CD8-positive, alpha-beta T cell (primary cell): ENCODE measurements at places on chromosomes 11 and 22.

GRCh38 chr11:116855413-116855812 is 18.0 kb upstream of the APOA1 start:
- DNase-seq = no peak

DNA sequence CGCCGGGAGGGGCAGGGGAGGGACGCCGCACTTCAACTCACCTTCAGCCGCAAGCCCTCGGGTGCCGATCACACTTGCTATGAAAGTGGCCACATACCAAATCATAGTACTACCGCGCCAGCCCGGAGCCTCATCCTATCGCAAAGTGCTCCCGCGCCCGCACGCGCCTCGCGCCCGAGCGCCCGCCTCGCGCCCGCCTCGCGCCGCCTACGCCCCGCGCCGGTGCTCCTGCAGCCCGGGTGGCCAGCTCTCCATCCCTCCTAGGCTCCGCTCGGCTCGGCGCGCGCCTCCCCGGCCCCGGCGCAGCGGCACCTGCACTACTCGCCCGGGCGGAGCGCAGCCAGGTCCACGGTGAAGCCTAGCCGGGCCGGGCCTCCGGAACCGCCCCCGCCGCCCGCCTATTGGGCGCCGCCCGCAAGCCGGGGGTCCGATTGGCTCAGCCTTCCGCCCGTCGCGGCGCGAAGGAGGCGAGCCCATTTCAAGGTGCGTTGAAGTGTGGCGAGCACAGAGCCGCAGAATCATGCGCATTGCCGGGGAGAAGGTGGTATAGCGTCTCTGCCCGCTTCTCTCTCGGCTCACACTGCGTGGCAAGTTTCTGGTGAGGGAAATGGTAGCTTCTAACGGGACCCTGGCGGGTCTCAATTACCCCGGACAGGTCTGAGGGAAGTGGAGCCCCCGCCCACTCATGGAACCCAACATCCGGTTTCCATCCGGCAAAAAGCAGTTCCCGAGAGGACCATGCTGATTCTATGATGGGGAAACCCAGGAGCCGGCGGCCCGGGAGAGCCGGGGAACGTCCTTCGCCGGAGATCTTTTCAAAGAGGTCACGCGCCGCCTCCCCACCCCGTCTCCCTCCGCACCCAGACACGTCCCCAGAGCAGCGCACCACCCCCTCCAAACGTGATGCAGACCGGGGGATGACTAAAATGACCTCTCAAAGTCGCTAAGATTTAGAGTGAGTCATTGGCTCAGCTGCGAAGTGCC is at the start of gene IGSF9B:
IGSF9B (minus strand) TSS at position 319 of the 984 bp plus-strand sequence; CDS start at position 105, 214 bp downstream.
- DNase-seq = peak; percentile 91

- DNase-seq = peak; percentile 30
Observed at GRCh38 chr11:23540101-23540561, 679.9 kb upstream of the CCDC179 start.

DNA sequence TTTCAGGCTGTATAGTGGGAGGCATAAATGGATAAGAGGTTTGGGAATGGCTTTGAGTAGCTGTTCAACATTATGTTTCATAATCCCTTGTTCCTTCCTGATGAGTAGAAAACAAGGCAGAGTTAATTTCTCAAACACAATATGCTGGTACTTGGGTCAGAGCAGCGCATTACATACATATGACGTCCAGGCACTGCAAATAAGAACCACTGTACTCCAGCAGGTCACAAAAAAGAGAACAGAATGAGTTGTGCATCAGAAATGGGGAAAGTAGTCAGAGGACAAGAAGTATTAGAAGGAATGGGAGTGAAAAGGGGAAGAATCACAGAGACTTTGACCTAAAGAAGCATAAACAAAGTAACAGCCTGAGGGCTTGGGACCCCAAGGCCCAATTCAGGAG is 44.0 kb upstream of the RDX start:
- no peak for DNase-seq

- peak; percentile 57 for DNase-seq
Observed at GRCh38 chr22:37633625-37634416, 5.6 kb upstream of the SH3BP1 start.

DNA sequence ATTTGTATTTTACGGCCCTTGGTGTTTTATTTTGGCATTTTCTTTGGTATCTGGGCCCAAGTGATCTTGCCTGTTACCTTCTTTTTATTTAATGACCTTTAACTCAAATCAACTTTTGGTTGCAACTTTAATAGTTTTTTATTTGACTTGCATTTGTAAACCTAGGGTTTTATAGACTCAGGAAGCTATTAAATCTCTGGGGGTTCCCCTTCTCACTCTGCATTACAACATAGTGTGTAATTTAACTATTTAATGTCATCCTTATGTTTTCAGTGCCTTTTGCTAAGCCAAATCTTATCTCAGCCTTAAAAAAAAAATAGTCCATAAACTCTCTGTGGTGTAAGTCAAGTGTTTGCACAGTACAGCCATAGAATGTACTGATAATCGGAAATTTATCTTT is 3.4 kb downstream of the FJX1 start:
- DNase-seq = no peak

DNA sequence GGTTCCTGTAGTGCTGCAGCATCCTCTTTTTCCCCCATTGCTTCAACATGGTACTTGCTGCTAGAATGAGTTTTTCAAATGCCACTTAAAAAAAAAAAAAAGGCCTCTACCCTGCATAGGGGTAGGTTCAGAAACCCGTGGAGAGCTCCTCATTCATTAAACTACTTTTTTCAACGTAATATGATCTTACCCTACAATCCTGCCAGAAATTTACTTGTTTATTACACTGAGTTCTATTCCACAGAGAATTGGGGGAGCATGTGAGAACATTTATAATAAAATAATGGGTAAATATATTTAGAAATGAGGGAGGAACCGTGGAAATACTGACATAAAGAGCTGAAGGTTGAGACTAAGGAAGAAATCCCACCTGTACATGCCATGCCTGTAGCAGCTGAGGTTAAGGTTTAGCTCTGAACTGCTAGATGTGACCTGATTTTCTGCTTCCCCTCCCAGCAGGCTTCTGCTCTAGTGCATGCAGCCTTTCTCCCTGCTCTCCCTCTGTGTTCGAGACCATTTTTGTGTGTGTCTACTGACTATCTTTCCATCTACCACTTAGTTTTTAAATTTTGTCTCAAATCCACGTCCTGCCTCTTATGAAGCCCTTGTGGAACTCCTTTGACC is 225.7 kb downstream of the DDX10 start:
- DNase-seq = no peak

- no peak for DNase-seq
Observed at GRCh38 chr11:2804189-2804588, 81.4 kb downstream of the CDKN1C start.

GRCh38 chr11:105878510-105878909 is 143.5 kb downstream of the MSANTD4 start:
- no peak for DNase-seq

- no peak for DNase-seq
Observed at GRCh38 chr11:112658431-112658878, 302.8 kb upstream of the NCAM1 start.

DNA sequence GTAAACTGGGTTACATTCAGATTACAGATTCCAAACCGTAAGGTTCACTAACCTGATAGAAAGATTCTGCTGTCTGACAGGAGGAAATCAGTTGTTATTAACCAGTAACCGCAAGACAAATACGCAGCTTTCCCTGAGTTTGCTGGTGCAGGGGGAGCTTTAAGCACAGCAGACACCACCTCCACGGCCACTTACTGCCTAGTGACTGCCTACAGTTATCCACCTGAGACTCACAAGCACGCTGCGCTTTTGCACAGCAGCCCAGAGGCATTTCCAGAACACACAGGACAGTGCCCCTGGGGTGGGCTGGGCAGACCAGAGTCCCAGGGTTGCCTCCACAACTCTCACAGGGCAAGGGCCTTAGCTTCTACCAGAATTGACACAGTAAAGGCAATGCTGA is 90.9 kb downstream of the CTTN start:
- DNase-seq = no peak

DNA sequence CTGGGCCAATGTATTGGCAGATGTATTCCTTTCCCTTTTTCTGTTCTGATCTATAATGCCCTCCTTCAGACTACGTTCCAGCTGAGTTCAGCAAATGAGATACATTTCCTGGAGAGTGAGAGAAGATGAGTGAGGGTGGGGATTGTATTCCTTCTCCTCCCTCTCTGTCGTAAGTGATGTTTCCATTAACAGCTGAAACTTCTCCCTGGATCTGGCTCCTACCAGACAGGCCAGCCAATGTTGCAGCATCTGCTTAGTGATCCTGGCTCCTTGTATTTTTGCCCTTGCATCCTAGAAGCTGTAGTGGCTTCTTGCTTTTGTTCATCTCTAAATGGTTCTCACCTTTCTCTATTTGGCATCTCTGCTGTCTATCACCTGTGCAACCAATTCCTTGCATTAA is 48.2 kb upstream of the MTMR2 start:
- DNase-seq = no peak

DNA sequence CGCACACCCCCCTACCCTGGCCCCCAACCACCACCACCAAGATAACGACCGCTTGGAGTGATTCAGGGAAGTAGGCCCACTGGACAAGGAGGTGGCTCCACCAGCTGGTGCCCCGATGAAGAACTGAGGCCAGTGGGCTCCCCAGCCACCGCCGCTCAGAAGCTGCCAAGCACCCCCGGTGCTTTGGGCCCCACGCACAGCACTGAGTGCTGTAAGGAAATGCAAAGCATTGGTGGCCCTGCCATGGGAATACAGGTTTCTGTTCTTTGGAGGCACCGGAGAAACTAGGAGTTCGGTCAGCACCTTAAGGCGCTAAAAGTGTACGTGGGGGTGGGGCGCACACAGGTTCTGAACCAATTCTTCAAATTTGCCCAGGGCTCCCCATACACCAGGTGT is 664 bp upstream of the PRSS23 start:
- no peak for DNase-seq

GRCh38 chr11:110679323-110679975 is 32.8 kb downstream of the ARHGAP20 start:
- no peak for DNase-seq

DNA sequence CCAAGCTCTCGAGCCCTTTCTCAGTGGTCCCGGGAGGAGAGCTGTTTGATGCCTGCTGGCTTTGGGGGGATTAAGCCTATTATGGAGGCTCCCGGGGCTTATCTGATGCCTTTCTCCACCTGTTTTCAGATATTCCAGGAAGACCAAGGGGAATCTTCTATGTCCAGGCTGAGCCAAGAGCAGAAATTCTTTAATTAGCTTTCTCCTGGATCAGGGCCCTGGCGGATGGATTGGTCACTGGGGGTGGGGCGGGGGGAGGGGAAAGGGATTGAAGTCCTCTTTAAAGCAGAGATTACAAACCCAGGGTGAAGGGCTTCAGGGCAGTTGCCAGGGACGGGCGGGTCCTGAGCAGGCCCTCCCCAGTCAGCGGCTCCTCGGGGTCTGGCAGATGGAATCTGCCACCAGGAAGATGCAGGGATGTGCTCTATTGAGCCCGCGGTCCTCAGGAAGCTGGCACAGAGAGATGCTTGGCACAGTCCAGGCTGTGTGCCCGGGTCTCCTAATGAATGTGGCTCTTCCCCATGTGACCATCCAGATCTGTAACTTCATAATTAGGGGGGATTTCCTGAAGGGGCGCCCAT is 33.6 kb downstream of the MACROD1 start:
- no peak for DNase-seq

GRCh38 chr22:28411125-28411524 is 268.5 kb downstream of the TTC28 start:
- no peak for DNase-seq

DNA sequence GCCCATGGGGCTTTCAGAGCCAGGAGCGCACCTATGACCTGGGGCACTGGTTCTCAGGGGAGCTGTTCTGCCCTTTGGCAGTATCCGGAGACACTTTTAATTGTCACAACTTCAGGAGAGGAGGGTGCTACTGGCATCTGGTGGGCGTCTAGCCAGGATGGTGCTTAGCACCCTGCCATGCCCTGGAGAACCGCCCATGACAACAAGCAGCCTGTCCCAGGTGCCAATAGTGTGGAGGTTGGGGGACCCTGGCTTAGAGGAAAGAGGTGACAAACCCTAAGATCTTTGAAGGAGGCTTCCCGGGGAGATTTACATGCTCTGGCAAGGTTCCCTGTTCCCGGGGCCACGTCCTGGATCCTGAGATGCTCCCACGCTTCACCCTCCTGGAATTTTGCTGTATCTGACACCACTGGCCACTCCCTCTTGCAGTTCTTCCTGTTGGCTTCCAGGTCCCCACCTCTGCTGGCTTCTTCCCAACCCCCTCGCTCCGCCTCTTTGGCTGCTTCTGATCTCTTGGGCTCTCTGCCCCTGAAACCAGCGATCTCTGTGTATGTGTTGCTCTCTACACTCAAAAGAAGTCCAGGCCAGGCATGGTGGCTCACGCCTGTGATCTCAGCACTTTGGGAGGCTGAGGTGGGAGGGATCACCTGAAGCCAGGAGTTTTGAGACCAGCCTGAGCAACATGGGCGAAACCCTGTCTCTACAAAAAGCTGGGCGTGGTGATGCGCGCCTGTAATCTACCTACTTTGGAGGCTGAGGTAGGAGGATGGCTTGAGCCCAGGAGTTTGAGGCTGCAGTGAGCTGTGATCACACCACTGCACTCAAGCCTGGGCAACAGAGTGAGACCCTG is 31.1 kb downstream of the FADS3 start:
- no peak for DNase-seq

DNA sequence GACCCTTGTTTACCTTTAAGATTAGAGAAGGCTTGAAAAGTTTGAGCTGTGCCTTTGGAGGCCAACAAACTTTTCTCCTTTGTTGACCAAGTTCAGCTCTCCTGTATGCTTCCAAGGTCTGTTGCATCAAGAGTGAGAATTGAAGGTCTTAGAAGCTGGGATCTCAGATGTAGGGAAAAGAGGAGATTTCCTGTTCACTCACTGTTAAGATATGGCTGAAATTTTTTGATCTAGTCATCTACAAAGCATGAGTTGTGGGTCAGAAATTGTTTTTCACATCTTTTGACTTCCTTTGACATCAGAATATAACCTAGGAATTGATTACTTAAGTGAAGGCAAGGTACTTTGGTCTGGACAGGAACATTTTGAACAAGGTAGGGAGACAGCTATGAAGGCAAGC is 12.1 kb downstream of the OR51B4 start:
- DNase-seq = no peak

DNA sequence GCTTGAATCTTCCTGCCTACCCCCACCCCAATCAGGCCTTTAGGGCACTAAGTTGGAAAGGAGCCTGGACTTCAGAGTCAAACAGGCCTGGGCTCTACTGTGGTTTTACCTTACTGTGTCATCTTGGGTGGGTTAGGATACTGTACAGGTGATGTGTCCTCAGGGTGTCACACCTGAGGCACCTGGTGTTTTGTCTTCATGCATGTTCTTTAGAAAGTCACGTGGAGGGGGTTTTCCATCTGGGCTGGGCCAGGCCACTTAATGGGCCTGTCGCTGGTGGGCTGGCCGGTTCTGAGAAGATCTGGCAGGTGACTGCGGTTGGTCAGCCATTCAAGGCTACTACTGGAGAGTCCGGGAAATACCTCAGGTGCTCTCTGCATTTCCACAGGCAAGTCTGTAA is 92.6 kb downstream of the SWAP70 start:
- DNase-seq = no peak

- DNase-seq = no peak
Observed at GRCh38 chr11:8832571-8833260, 78.3 kb upstream of the AKIP1 start.
